OCI-LY7 (cell line): ENCODE measurements at places on chromosomes 16 and 17. TPM values are rescaled to one million over a fixed set of nuclear protein-coding genes. Genes with fewer than 3 reads are reported as not detected.

RAMP2 gene
- total RNA-seq, result not detected in 2 replicates

PLLP gene
- total RNA-seq, result not detected in 2 replicates

C17orf67 gene
- 5.4 and 6.0 TPM in 2 replicates for total RNA-seq

BRIP1 gene
- 32.5 and 39.5 TPM in 2 replicates for total RNA-seq

PPL gene
- total RNA-seq, result not detected in 2 replicates

SETD1A gene
- total RNA-seq, result 35.7 and 36.0 TPM in 2 replicates

LPCAT2 gene
- not detected in 2 replicates for total RNA-seq

DLX4 gene
- 0.27 and 1.3 TPM in 2 replicates for total RNA-seq

PRR14 gene
- 75.5 and 81.4 TPM in 2 replicates for total RNA-seq

RRAD gene
- total RNA-seq, result not detected in 2 replicates

SEZ6 gene
- 0.53 TPM in 1 of 2 replicates, not detected in the other for total RNA-seq

TNP2 gene
- total RNA-seq, result not detected in 2 replicates

PKD1 gene
- total RNA-seq, result 112 and 129 TPM in 2 replicates

MYO15A gene
- total RNA-seq, result 1.4 and 2.0 TPM in 2 replicates

TMIGD1 gene
- total RNA-seq, result not detected in 2 replicates

LIMD2 gene
- 286 and 306 TPM in 2 replicates for total RNA-seq

PRR35 gene
- total RNA-seq, result not detected in 2 replicates

GP1BA gene
- total RNA-seq, result not detected in 2 replicates

SOST gene
- not detected in 2 replicates for total RNA-seq

ABCC3 gene
- total RNA-seq, result not detected in 2 replicates

HSD17B2 gene
- total RNA-seq, result not detected in 2 replicates

CARD14 gene
- total RNA-seq, result not detected in 2 replicates

CRYBA1 gene
- not detected in 2 replicates for total RNA-seq

SYNGR2 gene
- 44.9 and 45.5 TPM in 2 replicates for total RNA-seq

KRTAP2-1 gene
- total RNA-seq, result not detected in 2 replicates

IST1 gene
- 200 and 201 TPM in 2 replicates for total RNA-seq

KIF18B gene
- 126 and 146 TPM in 2 replicates for total RNA-seq
